SJSA1 (cell line): ENCODE measurements at places on chromosomes 3 and 15. TPM values are rescaled to one million over a fixed set of nuclear protein-coding genes. Genes with fewer than 3 reads are reported as not detected.

The MGLL gene
- 31.9 and 47.7 TPM in 2 replicates for total RNA-seq

The TJP1 gene
- total RNA-seq = 47.2 and 70.1 TPM in 2 replicates

The ABI3BP gene
- 0.05 TPM in 1 of 2 replicates, not detected in the other for total RNA-seq

The REC114 gene
- total RNA-seq = not detected in 2 replicates

GRCh38 chr3:45381168-45381852, 7.1 kb upstream of the LARS2 start:
- DNase-seq = no peak
- no peaks in the 10 kb centered on the region for H3K4me1 ChIP-seq
- H3K36me3 ChIP-seq = no peaks in the 10 kb centered on the region
- H3K27ac ChIP-seq = no peak overlapping the region
- H3K27me3 ChIP-seq = peaks cover 5% of the 10 kb centered on the region; the same call in 1 of the 2 replicates
- no peak overlapping the region for H3K4me3 ChIP-seq

DNA sequence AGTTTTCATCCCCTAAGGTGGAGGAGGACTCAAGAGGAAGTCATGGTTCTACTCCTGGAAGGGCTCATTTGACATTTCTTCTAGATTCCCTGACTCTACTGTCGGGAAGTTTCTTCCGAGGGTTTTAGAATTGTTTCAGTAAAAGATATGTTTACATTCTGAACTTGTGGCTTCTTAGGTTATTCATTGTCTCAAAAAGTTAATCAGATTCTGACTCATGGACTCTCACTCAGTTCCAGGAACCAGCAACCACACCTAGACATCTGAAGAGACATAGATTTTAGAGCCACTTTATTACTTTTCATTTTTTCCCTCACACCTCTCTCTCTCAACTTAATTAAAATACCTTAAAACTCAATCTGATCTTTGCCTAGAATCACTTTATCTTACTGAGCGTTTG, 862.6 kb downstream of the AGBL1 start:
- no peaks in the 10 kb centered on the region for H3K4me1 ChIP-seq
- no peak for DNase-seq
- H3K4me3 ChIP-seq = no peak overlapping the region
- no peaks in the 10 kb centered on the region for H3K36me3 ChIP-seq
- H3K27ac ChIP-seq = no peak overlapping the region

- H3K27ac ChIP-seq = no peak overlapping the region
- DNase-seq = no peak
- peaks cover 11% of the 10 kb centered on the region for H3K4me1 ChIP-seq
- peaks cover 86% of the 10 kb centered on the region for H3K36me3 ChIP-seq
These were observed 9.7 kb upstream of the SCAANT1 start for GRCh38 chr3:63921741-63922482.

- H3K36me3 ChIP-seq = no peaks in the 10 kb centered on the region
- no peaks in the 10 kb centered on the region for H3K27me3 ChIP-seq
- H3K27ac ChIP-seq = no peak overlapping the region
- no peak for DNase-seq
These were observed 25.7 kb upstream of the ANO10 start for GRCh38 chr3:43647331-43648166.

DNA sequence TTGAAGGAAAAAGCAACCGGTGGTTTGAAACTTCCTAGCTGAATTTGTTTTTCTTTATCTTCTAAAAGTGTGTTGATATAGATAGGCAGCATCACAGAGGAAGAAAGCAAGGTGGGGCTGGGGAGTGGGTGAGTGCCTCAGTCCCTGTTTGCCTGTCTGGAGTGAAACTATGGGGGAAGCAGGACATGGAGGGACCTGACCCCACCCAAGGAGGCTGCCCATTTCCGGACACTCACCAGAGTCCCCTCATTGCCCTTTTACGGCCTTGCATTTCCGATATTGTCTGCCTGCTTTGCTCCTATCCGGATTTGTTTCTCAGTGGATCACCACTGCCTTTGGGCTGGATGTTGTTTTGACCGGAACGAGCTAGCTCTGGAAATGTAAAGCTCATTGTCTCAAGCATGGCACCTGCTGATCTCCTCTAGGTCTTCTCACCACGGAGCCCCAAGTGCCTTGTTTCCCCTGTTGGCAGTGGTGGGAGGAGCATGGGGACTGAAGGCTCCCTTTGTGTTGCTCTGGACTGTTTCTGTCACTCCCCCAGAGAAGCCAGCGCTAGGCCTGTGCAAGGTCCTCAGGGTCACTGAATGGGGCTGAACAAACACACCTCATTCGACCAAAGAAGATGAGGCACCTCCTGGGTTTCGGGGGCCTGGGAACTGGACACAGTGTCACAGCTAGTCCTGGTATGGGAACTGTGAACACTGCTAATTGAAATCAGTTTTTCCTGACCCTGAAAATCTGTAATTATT, 7.0 kb downstream of the CLDN11 start:
- no peak overlapping the region for H3K27ac ChIP-seq
- H3K4me3 ChIP-seq = no peak overlapping the region
- H3K36me3 ChIP-seq = no peaks in the 10 kb centered on the region
- H3K27me3 ChIP-seq = no peaks in the 10 kb centered on the region
- H3K4me1 ChIP-seq = peaks cover 22% of the 10 kb centered on the region
- no peak for DNase-seq

DNA sequence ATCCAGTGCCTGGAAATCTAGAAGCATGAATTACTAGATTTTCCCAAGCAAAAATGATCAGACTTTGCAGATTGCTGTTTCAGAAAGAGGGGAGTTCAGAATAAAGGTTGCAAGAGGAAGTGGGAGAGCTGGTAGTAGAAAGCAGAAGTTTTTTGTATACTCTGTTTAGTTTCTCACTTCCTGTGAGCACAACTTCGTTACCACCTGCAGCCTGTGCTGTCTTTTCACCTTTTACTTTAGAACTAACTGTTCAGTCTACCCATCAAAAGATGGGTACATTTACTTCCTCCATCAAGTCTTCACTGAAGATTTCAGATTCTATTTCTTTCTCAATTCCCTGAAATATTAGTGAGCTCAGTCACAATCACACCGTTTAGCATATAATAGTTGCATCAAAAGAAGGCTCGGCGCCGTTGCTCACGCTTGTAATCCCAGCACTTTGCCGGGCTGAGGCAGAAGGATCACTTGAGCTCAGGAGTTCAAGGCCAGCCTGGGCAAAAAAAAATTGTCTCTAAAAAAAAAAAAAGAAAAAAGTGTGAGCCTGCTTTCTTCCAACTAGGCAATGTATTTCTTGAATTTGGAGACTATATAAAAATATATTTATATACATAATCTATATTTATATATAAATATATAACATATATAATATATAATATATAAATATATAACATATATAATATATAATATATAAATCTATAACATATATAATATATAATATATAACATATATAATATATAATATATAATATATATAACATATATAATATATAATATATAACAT, 1.8 kb upstream of the CEP97 start:
- H3K27ac ChIP-seq = no peak overlapping the region
- H3K4me3 ChIP-seq = no peak overlapping the region

DNA sequence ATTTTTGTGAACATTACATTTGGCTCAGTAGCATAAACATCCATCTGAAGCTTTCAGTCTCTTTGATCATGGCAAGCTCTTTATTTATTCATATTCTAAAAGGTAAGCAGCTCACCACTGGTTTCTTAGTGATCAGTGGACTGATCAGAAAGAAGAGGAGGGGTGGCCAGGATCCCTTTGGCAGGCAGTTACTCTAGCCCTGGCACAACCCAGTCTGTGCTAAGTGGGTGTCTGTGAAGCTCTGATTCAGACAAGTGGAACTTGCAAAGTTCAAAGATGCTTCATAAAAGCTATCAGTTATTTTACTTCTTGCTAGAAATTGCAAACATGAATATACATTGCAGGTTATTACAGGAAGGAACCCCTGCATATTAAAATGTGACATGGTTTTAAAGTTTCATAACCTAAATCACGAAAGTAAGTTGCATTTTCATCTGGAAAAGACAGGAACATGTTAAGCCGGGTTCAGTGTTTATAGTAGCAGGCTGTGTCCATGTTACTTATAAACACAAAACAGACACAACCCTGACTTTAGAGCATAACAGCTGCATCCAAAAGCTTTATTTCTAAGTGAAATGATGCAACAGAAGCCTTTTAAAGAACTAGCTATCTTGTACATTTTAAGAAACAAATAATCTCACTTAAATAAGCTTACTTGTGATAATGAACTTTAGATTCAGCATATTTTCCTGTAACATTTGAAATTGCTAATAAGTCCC, 785.3 kb downstream of the MCTP2 start:
- H3K27ac ChIP-seq = no peak overlapping the region
- no peak for DNase-seq
- no peak overlapping the region for H3K4me3 ChIP-seq

GRCh38 chr3:46665763-46666452, 27.6 kb downstream of the ALS2CL start:
- no peak overlapping the region for H3K4me3 ChIP-seq
- no peak overlapping the region for H3K27ac ChIP-seq
- no peaks in the 10 kb centered on the region for H3K27me3 ChIP-seq
- H3K36me3 ChIP-seq = no peaks in the 10 kb centered on the region
- no peak for DNase-seq
